ENCODE measurements at places on chromosomes 5 and 9. TPM values are rescaled to one million over a fixed set of nuclear protein-coding genes. Genes with fewer than 3 reads are reported as not detected.

GRCh38 chr9:93186215-93186945 lies 2.4 kb downstream of the WNK2 start:
- peak overlapping the region; percentile 77 for H3K4me3 ChIP-seq
- no peak for DNase-seq
- H3K27me3 ChIP-seq: no peaks in the 10 kb centered on the region
- H3K36me3 ChIP-seq: no peaks in the 10 kb centered on the region
- H3K4me1 ChIP-seq: peaks cover 35% of the 10 kb centered on the region
- peak overlapping the region; percentile 67 for H3K27ac ChIP-seq

GRCh38 chr9:12813533-12813932 lies 38.7 kb downstream of the LURAP1L start:
- peak overlapping the region; percentile 51 for H3K4me3 ChIP-seq
- H3K36me3 ChIP-seq: no peaks in the 10 kb centered on the region
- no peak for DNase-seq
- no peaks in the 10 kb centered on the region for H3K27me3 ChIP-seq

DNA sequence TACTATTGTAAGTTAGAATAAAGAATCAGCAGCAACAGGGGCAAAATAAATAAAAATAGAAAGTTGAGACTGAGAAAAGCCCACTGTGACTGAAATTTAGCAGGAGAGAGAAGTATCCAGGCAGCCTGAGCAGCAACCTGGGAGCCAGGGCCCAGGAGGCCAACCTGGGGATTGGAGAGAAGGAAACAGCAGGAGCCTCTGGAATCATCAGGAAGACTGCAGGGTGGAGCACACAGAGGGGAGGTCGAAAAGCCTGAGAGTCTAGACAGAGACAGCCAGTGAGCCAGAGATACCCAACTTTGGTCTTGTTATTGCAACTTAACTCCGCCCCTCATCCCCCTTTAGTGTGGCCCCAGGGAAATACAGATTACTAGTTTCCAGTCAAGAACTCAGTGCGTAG lies 98.6 kb downstream of the SLC1A3 start:
- no peaks in the 10 kb centered on the region for H3K36me3 ChIP-seq
- H3K27ac ChIP-seq: no peak overlapping the region
- H3K4me1 ChIP-seq: no peaks in the 10 kb centered on the region
- no peak overlapping the region for H3K4me3 ChIP-seq

DNA sequence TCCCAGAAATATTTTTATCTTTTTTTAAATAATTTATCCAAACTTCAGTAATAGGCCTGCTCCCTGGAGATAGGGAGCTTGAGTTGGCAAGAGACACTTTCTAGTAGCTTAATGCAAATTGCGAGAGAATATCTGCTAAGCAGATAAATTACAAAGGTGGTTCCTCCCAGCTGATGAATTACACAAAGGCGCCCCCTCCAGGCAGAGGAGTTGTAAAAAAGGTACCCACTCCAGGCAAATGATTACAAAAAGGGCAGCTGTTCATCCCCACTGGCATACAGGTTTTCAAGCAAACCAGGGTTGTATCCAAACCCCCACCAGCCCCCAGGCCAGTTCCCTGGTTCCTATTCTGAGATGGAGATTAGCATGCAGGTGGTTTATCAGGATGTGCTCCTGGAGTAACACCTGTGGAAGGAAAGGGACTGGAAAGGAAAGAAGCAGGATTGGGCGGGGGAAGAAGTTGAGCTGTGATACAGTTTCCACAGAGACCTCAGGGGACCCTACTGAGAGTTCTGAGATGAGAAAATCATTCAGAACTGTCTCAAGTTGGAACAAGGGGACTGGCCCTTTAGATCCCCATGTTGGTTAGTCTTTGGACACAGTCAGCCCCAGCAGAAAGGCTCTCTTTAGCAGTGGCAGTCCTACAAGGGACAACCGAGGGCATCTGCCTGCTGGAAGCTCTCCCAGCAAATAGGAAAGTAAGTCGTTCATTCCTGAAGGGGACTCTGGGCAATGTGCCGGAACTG lies 25.5 kb downstream of the ESM1 start:
- no peak for DNase-seq
- no peaks in the 10 kb centered on the region for H3K36me3 ChIP-seq
- no peaks in the 10 kb centered on the region for H3K27me3 ChIP-seq
- no peaks in the 10 kb centered on the region for H3K4me1 ChIP-seq
- H3K27ac ChIP-seq: no peak overlapping the region

- H3K27ac ChIP-seq: no peak overlapping the region
- H3K4me3 ChIP-seq: no peak overlapping the region
- H3K27me3 ChIP-seq: peaks cover 6% of the 10 kb centered on the region
- no peaks in the 10 kb centered on the region for H3K4me1 ChIP-seq
- DNase-seq: peak; percentile 80
- no peaks in the 10 kb centered on the region for H3K36me3 ChIP-seq
Observed at GRCh38 chr5:136212252-136212721, 19.3 kb upstream of the SMIM32 start.

- H3K27me3 ChIP-seq: no peaks in the 10 kb centered on the region
- no peak for DNase-seq
- peak overlapping the region; percentile 21 for H3K27ac ChIP-seq
- H3K36me3 ChIP-seq: no peaks in the 10 kb centered on the region
- no peak overlapping the region for H3K4me3 ChIP-seq
Observed at GRCh38 chr5:67038817-67039603, 157.6 kb downstream of the CD180 start.

DNA sequence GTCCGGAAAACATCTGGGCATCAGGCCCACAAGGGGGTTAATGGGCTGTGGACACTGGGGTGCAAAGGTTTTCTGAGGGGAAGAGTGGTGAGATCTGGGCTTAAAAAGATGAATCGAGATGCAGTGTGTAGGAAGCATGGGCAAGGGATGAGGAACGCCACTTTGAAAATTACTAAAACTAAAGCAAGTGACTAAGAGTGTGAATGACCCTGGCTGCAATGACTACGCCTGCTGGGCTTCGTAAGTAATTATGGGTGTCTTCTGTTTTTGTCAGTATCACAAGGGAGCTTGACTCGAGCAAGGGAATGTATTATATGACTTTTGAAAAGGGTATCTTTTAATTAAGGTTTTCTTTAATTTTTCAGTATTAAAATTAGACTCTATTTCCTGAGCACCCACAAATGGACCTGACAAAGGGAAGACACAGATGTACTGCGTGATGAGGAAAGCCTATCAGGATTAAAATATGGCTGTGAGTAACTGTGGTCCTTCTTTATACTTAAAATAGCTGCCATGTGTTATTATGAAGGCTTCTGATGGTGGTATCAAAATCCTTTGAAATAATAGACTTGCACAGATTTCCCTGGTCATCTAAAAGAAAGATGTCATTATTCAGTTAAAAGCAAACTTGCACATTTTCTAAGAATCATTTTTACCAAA lies 4.2 kb downstream of the CTXN3 start:
- peaks cover 18% of the 10 kb centered on the region for H3K4me1 ChIP-seq
- no peaks in the 10 kb centered on the region for H3K36me3 ChIP-seq
- H3K4me3 ChIP-seq: no peak overlapping the region
- H3K27ac ChIP-seq: no peak overlapping the region

GRCh38 chr5:87411973-87412629 lies 629 bp downstream of the CCNH start:
- H3K4me1 ChIP-seq: peaks cover 20% of the 10 kb centered on the region
- H3K27me3 ChIP-seq: no peaks in the 10 kb centered on the region
- peak overlapping the region; percentile 98 for H3K27ac ChIP-seq
- H3K4me3 ChIP-seq: peak overlapping the region; percentile 91

GRCh38 chr9:22060831-22061383 lies 51.8 kb upstream of the CDKN2B start:
- peaks cover 7% of the 10 kb centered on the region for H3K4me1 ChIP-seq
- no peak for DNase-seq
- no peaks in the 10 kb centered on the region for H3K36me3 ChIP-seq
- no peak overlapping the region for H3K4me3 ChIP-seq
- H3K27me3 ChIP-seq: no peaks in the 10 kb centered on the region
- H3K27ac ChIP-seq: no peak overlapping the region

DNA sequence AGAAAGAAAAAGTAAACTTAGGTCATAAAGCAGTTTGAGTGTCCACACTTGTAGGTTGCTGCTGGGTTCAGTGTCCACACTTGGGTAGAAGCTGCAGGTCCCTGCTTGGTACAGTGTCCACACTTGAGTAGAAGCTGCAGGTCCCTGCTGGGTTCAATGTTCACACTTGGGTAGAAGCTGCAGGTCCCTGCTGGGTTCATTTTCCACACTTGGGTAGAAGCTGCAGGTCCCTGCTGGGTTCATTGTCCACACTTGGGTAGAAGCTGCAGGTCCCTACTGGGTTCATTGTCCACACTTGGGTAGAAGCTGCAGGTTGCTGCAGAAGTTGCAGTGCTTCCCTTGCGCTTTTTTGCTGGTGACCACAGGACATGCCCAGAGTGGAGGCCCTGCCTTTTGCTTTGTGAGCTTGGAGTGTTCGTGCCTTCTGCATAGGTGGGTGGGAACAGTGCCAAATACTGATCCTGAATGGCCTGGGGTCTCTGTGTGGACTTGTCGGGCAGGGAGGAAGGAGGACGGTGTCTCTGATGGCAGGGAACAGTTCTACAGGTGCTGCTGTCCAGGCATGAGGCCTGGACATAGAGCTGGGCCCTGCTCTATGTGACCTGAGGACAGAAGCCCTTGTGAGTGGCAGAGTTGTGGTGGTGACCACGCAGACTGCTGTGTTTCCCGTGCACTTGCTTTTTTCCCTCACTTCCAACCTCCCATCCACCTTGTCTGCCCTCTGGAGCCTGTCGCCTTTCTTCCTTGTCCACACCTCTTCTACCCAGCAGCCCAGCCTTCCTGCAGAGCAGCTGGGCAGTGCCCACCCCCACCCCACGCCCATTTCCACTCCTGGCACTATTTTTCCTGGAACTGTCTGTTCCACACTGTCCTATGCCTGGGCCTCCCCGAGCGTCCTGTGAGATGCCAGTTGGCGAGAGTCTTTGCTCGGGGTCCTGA lies 120.8 kb downstream of the EHMT1 start:
- DNase-seq: no peak
- no peak overlapping the region for H3K27ac ChIP-seq

- no peaks in the 10 kb centered on the region for H3K27me3 ChIP-seq
- no peak for DNase-seq
- H3K36me3 ChIP-seq: no peaks in the 10 kb centered on the region
- peaks cover 43% of the 10 kb centered on the region for H3K4me1 ChIP-seq
Observed at GRCh38 chr5:143205386-143205785, 198.1 kb downstream of the NR3C1 start.

DNA sequence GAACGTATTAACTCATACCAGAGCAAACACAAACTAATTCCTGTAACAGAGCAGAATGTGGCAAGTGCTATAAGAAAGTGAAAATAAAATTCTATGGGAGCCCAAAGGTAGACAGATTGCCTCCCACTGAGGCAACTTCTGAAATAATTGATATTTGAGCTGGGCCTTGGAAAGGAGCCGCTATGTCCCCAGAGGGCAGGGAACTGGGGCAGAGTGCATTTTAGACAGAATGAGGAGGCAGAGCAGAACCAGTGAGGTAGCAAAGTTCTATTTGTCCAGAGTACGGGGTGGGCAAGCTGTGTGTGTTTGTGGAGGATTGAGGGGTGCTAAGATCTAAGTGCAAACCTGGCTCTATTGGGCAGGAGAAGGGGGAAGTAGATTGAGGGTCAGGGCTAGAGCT lies 19.8 kb downstream of the CDO1 start:
- no peak for DNase-seq
- H3K4me1 ChIP-seq: no peaks in the 10 kb centered on the region
- H3K36me3 ChIP-seq: no peaks in the 10 kb centered on the region
- no peak overlapping the region for H3K27ac ChIP-seq

GRCh38 chr5:172782169-172783039 lies 11.4 kb upstream of the DUSP1 start:
- H3K36me3 ChIP-seq: no peaks in the 10 kb centered on the region
- H3K27me3 ChIP-seq: no peaks in the 10 kb centered on the region
- no peak overlapping the region for H3K4me3 ChIP-seq

DNA sequence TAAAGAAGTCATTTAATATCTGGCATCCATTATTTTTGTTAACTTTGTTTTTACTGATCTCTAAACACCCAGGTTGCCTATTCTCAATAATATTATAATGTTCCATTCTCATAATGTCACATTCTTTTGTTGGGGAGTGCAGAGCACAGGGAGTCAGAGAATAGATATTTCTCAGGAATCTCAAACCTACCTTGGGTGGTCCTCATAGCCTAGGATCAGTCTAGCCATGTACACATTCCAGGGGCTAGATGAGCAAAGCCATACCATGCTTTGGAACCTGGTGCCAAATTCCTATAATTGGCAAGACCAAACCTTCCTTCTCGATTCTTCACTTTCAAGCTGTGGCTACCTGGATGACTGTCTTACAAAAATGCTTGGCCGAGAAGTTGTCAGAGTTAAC lies 1124.7 kb upstream of the WWC1 start:
- no peaks in the 10 kb centered on the region for H3K4me1 ChIP-seq
- no peak for DNase-seq
- no peaks in the 10 kb centered on the region for H3K27me3 ChIP-seq

- H3K27ac ChIP-seq: no peak overlapping the region
- H3K36me3 ChIP-seq: no peaks in the 10 kb centered on the region
- no peak for DNase-seq
- H3K27me3 ChIP-seq: no peaks in the 10 kb centered on the region
- peaks cover 58% of the 10 kb centered on the region for H3K4me1 ChIP-seq
- no peak overlapping the region for H3K4me3 ChIP-seq
Observed at GRCh38 chr5:148974642-148975327, 88.1 kb downstream of the SH3TC2 start.

GRCh38 chr9:85428230-85428629 lies 313.5 kb downstream of the AGTPBP1 start:
- no peak overlapping the region for H3K4me3 ChIP-seq
- no peaks in the 10 kb centered on the region for H3K36me3 ChIP-seq
- H3K27me3 ChIP-seq: peaks cover 4% of the 10 kb centered on the region

- H3K27ac ChIP-seq: no peak overlapping the region
- H3K4me3 ChIP-seq: no peak overlapping the region
- DNase-seq: no peak
- no peaks in the 10 kb centered on the region for H3K36me3 ChIP-seq
- peaks cover 14% of the 10 kb centered on the region for H3K4me1 ChIP-seq
- H3K27me3 ChIP-seq: no peaks in the 10 kb centered on the region
Observed at GRCh38 chr5:141947316-141947715, 10.7 kb downstream of the PCDH12 start.

SCGB3A2 gene
- not detected for total RNA-seq

ADAMTS19 gene
- not detected for total RNA-seq

NTNG2 gene
- total RNA-seq: 0.20 TPM

PCDHA2 gene
- not detected for total RNA-seq

ST8SIA4 gene
- 2.5 TPM for total RNA-seq

SH2D3C gene
- total RNA-seq: 10.0 TPM

GPR21 gene
- 0.64 TPM for total RNA-seq
